ENCODE measurements at places on chromosomes 7 and 10.

- DNase-seq, result no peak
These were observed 96.5 kb downstream of the NRP1 start for GRCh38 chr10:33237736-33238624.

- DNase-seq, result no peak
These were observed 129.0 kb downstream of the CDH23 start for GRCh38 chr10:71525721-71526120.

DNA sequence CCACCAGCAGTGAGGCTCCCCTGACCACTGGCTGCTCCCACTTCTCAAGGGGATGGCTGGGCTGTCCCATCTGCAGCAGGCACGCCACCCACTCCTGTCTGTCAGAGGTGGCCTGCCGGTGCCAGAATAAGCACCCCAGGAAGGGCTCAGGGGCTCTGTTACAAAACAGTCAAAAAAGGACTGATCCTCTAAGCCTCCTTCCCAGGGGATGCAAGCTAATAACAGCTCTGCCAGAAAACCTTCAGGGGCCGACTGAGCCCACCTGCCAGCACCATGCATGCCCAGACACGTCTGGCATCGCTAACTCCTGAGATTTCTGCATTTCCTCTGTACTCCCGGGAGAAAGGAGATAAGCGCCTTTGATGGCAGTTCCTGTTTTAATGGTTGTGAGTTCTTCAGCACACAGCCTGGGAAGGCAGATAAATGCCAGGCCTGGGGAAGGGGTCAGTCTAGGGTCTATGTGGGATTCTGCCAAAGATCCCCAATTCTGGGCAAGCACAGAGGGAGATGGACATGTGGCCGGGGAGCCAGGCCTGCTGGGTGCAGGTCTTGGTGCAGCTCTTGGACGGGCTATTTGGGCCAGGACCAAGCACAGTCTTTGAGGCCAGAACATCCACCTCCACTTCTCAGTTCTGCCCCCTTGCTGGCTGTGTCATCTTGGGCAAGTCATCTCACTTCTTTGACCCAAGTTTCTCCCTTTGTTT lies 128.4 kb downstream of the ARHGAP22 start:
- DNase-seq, result no peak

DNA sequence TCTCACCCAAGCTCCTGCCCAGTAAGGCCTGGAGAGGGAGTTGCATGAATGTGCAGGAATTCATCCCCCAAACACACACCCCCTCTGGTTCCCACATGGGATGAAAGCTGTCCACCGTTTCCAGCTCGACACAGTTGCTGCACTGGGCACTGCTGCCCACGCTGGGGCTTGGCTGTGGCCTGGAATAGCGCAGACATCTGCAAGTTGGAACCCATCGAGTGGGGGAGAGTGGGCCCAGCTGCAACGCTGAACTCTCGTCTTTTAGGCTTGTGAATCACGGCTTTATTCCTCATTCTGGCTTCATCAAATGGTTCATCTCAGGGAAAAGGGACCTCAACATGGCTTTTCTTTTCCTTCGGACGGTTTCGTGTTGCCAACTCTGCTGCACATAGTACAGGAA lies 264.7 kb downstream of the DNAJB6 start:
- no peak for DNase-seq

GRCh38 chr7:30286749-30287148 lies 2.4 kb downstream of the ZNRF2 start:
- DNase-seq, result no peak

- no peak for DNase-seq
These were observed 102.7 kb downstream of the ZNF248 start for GRCh38 chr10:37754538-37755323.

DNA sequence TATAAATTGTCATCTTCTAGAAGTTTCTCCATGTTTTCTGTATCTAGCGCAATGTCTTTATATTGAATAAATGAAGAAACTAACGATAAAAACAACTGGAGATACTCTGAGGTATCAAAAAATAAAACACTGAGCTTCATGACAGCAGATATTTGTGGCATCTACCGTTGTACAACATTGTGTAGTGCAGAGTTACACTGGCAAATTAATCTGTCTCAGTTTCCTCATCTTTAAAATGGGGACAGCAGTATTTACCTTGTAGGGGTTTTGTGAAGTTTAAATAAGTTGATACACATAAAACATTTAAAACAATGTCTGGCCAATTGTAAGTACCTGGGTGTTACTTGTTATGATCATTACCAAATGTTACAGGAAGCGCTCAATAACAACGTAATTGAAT lies 10.4 kb downstream of the ITGB1 start:
- no peak for DNase-seq

GRCh38 chr10:17175551-17175950 lies 25.9 kb downstream of the TRDMT1 start:
- DNase-seq, result no peak

GRCh38 chr7:148255333-148255732 lies 335.2 kb upstream of the C7orf33 start:
- DNase-seq, result no peak

DNA sequence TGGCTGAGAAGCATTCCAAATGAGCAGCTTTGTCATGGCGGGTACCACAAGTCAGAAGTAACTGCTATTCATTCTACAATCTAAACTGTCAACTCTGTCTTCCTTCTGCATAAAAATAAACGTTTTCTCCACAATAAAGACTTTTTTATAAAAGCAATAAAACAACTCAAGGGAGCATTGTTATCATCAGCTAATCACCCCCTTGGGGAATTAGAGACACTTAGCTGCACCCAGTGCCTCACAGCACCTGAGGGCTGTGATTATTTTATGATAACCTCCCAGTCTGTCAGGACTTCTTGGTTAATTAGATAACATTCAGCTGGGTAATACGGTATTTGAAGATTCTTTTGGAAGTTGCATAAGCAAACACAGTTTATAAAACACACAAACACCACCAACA lies 155.6 kb downstream of the PPP1R3A start:
- no peak for DNase-seq

DNA sequence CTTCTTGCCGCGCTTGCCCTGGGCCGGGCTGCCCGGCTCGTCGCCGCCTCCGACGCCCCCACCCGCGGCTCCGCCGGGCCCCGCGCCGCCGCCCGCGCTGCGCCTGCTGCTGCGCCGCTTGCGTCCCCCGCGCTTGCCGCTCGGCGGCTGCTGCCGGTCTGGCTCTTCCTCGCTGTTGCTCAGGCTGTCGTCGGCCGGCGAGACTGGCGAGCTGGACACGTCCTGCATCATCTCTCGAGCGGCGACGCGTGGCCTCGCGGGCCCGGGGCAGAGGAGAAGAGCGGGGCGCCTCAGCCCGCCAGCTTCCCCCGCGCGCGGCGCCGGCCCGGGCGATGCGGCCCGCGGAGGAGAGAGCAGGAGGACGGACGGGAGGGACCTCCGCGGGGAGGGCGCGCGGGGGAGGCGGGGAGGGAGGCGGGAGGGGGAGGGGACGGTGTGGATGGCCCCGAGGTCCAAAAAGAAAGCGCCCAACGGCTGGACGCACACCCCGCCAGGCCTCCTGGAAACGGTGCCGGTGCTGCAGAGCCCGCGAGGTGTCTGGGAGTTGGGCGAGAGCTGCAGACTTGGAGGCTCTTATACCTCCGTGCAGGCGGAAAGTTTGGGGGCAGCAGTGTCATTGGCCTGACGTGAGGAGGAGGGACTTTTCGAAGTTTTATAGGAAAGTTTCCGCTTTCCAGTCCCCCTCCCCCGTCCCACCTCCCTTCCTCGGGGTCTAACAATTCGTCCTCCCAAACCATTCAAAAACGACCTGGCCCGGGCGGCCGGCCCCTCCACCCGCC lies at the start of gene TWIST1:
TSS of gene TWIST1 (minus strand) at position 546 of the 779 bp plus-strand sequence. CDS start at position 231, 315 bp downstream.
- DNase-seq, result no peak

DNA sequence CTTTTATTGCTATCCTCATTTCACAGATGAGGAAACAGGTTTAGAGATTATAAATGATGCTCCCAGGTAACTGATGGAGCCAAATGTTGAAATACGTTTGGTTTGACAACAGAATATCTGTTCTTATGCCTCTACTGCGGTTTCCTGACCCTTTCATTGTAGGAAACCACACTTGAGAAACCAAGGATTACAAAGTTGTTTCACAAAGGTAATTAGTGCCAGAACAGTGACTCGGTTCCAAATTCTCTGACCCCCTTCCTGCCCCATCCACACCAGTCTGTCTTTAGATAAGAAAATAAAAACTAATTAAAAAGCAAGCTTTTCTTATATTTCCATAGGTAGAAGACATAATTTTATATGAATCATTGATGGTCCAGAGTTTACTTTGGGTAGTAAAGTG lies 393.7 kb upstream of the MBL2 start:
- no peak for DNase-seq

DNA sequence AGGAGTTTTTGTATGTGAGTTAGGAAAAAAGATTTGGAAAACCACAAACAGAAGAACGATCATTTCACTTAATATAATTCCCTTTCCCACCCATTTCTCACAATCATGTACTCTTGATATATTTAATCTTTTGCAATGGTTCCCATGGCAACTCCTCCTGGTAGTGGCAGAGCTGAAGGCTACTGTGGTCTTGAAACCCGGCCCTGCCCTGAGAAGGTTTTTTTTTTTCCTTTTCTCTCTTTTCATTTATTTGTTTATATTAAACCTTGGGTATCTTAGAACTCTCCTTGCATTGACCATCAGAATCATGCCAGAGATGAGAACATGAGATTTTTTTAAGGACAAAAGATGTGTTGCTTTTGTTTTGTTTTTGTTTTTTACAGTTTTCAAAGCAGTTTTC lies 566.1 kb upstream of the NRP1 start:
- DNase-seq, result no peak

- DNase-seq, result no peak
These were observed 30.8 kb downstream of the CHCHD3 start for GRCh38 chr7:133051066-133051465.

DNA sequence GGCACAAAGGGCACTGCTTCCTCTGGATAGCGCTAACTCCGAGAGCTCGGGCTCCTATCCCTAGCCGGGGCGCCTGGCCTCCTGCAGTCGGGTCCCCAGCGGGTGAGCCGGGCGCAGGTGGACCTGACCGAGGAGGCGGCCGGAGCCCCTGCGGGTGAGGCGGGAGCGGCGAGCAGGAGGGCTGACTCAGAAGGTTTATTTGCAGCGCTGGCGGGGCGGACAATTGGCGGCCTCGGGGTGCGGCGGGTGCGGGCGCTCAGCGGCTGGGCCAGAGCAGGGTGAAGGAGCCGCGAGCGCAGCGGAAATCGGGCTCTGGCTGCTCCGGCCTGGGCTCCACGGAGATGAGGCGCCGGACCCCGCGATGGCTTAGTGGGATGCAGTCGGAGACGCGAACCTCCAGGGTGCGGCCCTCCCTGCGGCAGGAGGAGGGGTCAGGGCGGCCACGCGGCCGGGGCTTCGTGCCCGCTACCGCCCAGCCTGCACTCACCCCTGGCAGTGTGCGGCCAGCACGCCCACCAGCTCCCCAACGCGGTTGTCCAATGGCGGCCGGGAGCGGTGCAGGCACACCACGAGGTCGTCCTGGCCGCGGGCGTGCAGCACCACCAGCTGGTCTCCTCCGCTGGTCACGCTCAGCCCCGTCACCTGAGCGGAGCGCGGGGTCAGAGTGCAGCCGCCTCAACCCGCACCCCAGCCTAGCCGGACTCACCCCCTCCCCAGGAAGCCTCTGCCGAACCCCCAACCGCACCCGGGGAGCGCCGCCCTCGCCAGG lies 16.1 kb downstream of the MYO1G start:
- DNase-seq, result no peak

- no peak for DNase-seq
These were observed 89.4 kb downstream of the CYTH3 start for GRCh38 chr7:6182993-6183392.

- no peak for DNase-seq
These were observed 130.9 kb downstream of the CACNA2D1 start for GRCh38 chr7:82312646-82313045.

DNA sequence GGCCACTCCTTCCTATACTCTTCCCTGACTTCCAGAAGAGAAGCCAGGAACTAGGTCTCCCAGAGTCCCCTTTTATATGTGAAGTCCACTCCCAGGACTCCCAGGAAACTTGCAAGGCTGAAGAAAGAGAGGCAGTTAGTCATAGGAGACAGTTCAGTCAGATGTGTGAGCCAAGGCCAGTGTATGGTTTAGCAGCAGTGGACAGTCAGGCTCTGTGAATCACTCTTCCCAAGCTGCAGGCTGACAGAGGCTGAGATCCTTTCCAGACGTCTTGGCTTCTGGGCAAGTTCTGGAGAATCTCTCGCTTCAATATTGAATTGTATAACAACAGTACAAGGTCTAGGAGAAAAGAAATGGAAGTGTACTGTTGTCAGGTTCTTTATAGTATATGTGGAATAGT lies 26.9 kb downstream of the BLVRA start:
- DNase-seq, result no peak

DNA sequence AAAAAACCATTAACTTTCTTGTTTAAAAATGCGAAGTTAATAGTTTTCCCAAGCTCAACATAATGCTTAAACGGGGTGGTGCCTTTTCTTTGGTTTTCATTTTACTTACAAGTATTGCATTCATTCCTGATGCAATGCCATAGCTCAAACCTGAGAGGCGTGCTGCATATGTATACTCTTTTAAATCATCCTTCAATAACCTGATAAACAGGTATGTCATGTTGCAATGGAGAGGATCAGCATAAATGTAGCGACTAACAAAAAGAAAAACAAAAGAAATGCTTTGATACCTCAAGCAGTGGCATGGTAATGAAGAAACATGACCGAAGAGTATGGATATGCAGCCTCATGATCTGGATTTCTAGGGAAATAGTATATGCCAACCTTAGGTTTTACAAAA lies 95.4 kb downstream of the IDE start:
- no peak for DNase-seq

DNA sequence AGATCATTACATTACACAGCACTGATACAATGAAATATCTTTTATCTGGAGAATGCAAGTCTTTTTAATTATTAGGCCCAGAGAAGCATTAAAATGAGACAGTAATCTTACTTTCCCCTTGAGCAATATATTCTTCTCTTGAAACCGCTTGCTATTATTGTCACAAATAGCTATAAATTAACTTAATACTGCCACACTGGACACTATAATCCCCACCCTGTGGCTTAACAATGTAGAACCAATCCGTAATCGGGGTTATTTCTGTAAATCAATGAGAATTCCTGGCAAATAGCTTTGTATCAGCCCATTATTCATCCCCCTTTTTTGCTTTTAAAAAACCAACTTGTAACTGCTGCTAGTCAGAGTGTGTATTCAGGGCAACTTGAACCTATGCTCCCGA lies 366.2 kb upstream of the VWC2 start:
- no peak for DNase-seq

GRCh38 chr7:104272767-104273384 lies 55.5 kb upstream of the LHFPL3 start:
- no peak for DNase-seq

- DNase-seq, result no peak
These were observed 91.2 kb upstream of the SEM1 start for GRCh38 chr7:96800824-96801223.

DNA sequence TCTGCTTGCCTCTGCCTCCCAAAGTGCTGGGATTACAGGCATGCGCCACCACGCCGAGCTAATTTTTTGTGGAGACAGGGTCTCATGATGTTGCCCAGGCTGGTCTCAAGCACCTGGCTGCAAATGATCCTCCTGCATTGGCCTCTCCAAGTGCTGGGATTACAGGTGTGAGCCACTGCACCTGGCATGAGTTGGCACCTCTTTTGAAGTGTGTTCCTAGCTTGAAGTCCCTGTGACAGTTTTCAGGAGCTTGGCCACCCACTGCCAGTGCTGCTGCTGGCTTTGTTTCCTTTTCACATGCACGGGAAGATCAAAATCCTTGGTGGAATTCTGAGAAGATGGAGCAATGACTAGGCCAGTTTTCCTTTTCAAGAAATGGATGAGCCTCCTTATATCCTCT lies 126.3 kb downstream of the NRP1 start:
- DNase-seq, result no peak

Measured in cerebellar nuclear complex (tissue), 1 donor.